ENCODE measurements at places on chromosomes 2 and 18.

- no peak for DNase-seq
Observed at GRCh38 chr2:28747714-28748113, 3.9 kb upstream of the PPP1CB start.

- no peak for DNase-seq
Observed at GRCh38 chr2:177030451-177031105, 182.0 kb upstream of the HNRNPA3 start.

GRCh38 chr2:42077343-42077742, 29.5 kb downstream of the PKDCC start:
- no peak for DNase-seq

DNA sequence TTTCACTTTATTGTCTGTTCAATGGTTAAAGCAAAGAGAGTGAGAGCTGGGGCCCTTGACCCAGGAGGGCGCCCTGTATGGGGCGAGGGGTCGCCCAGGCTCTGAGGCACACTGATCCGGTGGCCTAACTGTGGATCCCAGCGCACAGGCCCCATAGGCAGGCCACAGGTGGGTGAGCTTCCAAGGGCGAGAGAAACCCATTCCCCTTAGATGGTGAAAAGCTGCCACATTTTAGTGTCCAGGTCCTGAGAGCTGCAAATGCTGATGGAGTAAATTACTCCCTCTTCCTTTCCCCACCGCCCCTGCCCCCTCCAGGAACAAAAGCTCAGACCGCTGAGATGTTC, 5.9 kb upstream of the DLX2 start:
- peak; percentile 4 for DNase-seq

- no peak for DNase-seq
Observed at GRCh38 chr2:42067521-42067920, 19.7 kb downstream of the PKDCC start.

DNA sequence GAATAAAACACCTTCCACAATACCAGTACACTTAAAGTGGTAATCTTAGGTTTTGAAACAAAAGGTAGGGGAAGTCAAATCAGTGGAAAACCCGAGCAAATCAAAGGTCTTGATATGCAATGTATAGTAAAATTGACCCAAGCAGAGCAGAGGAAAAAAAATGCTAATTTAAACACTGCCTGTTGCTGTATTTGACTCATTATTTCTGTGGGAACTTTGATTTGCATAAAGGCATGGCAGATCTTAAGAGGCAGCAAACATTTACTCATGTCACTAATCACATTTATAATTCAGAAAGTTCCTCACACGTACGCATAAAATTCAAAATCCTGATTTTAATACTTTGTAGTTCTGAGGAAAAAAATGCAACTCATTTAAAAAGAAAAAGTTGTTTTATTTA, 64.4 kb downstream of the IKZF2 start:
- no peak for DNase-seq

GRCh38 chr2:30428827-30429461, 18.1 kb upstream of the LCLAT1 start:
- DNase-seq = no peak

DNA sequence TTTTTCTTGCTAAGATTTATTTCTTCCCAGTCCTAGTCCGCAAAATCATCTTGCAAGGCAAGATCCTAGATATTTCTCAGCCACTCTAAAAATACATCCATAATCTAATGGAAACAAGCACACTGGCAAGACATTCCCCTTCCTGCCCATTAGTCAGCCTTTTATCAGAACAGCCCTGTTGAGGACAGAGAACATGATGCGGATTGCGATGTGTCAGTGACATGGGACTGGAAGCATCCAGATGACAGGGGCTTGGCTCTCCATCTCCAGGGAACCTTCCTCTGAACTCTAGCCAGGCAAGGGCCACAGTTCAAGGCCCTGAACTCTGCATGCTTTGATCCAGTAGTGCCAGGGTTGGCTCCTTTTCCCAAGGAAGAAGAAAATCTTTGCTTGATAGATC, 70.0 kb downstream of the VSNL1 start:
- no peak for DNase-seq

DNA sequence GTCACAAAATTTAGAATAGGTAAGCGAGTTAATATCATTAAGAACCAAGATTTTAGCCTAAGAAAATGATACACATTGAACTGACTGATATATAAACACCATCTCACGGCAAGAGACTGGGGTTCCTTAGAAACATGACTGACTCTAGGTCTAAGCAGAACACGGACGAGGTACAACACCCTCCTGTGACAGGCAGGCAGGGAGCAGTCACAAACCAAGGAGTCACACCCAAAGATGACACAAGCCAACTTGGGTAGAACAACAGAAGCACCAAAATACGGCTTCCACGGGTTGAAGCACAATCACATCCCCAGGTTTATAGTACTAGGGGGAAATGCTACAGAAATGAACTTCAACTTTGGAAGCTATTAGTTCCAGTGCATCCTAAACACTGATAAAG, 24.3 kb downstream of the HDLBP start:
- DNase-seq = no peak

GRCh38 chr2:142992840-142993239, 115.4 kb downstream of the KYNU start:
- DNase-seq = no peak

Measured in AG08396 (cell line).